ENCODE measurements at places on chromosomes 7 and 10. TPM values are rescaled to one million over a fixed set of nuclear protein-coding genes. Genes with fewer than 3 reads are reported as not detected.

DNA sequence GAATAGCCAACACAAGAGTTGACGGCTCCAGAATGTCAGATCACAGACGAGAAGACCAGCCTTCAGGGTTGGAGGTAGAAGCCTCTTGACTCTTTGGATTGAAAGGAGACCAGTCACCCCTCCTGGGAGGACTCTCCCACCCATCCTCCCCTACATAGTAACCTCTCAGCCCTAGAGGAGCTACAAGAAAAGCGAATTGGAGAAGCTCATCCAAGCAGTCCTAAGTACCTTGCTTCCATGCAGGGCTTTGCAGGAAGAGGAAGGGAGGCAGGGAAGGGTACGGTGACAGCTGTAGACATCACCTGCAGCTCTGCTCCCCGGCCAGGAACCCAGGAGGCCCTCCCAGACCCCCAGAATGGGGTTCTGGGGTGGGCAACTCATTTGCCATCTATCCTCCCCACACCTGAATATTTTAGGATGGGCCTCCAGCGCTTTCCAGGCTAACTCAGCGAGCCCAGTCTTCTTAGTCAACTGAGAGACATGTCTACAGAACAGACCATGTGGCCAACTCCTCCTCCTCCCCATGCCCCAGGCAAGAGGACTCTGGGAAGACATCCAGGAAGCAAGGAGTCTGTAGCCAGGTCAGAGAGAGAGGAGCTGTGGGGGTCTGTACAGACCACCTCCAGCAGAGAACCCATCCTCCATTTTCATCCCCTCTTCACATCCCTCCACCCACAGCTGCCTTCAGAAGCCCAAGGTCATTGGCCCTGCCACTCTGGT lies 55.6 kb upstream of the LBX1 start:
- DNase-seq, result no peak

GRCh38 chr7:20578257-20578771 lies 37.2 kb upstream of the ABCB5 start:
- DNase-seq, result no peak

Gene PILRA
- total RNA-seq, result 1.8 TPM

Gene ACTL6B
- total RNA-seq, result 0.23 TPM

Gene UNCX
- total RNA-seq, result not detected

Measured in pancreas (tissue), 10 donors.